Left renal cortex interstitium (tissue), 4 donors: ENCODE measurements at places on chromosomes 16 and 17. TPM values are rescaled to one million over a fixed set of nuclear protein-coding genes. Genes with fewer than 3 reads are reported as not detected.

The PYDC1 gene
- not detected for polyA plus RNA-seq

DNA sequence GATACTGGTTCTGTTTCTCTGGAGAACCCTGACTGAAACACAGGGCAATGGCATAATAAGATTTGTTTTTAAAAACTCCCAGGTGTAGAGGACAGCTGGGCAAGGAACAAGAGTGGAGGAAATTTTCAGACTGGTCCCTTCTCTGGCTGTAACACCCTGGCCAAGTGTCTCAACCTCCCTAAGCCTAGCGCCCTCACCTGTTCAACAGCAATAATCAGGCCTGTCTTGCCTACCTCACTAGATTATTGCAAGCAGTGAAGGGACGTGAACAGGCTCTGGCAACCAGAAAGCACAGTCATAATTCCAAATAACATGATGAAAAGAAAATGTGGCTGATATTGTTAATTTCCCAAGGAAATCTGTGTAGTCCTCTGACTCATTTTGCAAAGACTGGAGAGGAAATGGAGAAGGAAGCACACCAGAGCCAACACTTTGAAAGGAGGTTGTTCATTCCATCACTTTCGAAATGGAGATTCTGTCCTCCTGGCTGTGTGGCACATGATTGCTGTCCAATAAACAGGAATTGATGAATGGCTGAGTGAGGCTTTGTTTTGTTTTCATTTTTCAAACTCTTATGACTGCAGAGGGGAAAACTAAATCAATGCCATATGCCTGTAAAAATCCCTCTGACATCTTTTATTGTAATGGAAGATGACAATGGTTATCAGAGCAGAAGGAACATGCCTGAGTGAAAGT is 87.5 kb upstream of the HLF start:
- no peak for DNase-seq

- DNase-seq = no peak
These were observed 219.0 kb downstream of the UTP18 start for GRCh38 chr17:51479303-51479702.

DNA sequence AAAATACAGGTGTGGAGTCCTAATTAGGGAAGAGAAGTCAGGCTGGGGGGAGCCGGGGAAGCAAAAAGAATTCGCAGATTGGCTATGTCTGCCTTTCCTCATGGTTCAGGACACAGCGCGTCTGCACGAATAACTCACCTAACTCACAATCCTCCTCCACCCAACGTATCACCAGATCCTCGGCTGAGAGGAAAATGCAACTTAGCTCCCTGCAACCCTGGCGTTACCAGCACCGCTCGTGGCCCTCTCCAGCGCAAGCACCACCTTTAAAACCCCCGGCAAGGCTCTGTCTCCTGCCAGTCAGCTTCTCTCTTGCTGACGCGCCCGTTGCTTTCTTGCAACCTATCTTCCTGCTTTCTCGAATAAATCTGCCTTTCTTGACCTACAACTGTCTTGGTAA is 49.8 kb upstream of the METRNL start:
- DNase-seq = no peak

The RASL10B gene
- polyA plus RNA-seq = 14.0 TPM

- no peak for DNase-seq
These were observed 356.1 kb downstream of the CPPED1 start for GRCh38 chr16:12447556-12447955.

- no peak for DNase-seq
These were observed 30.0 kb downstream of the SF3B3 start for GRCh38 chr16:70553645-70554044.

- DNase-seq = no peak
These were observed 1.1 kb downstream of the IRX6 start for GRCh38 chr16:55325080-55325447.

GRCh38 chr16:89431158-89431584 is 59.2 kb downstream of the ANKRD11 start:
- DNase-seq = no peak

- DNase-seq = no peak
These were observed at the start of gene DYNC1LI2 for GRCh38 chr16:66751303-66751991. Gene DYNC1LI2, minus strand, starts transcription at chr16:66751609. Its CDS starts 18 bp downstream, at chr16:66751591.

The SSTR5 gene
- polyA plus RNA-seq = 0.33 TPM

- no peak for DNase-seq
These were observed 44.9 kb upstream of the RBFOX3 start for GRCh38 chr17:79655672-79656290.

The PRAC1 gene
- polyA plus RNA-seq = not detected

DNA sequence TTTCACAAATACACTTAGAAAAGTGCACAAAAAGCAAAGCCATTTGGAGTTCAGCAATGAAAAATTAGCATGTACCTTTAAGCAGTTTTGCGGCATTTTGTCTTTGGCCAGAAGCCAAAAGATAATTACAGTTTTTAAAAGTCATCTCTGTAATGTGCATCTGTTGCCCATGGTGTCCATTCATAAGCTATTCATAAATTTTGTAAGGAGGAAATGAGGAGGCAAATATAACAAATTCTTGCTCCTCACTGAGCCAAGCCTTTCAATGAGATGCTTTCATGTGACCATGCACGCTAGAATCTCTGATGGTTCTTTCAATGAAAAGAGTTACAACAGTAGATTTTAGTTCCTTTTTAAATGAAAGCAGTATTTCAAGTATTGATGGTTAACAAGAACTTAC is 247.1 kb upstream of the MON1B start:
- DNase-seq = no peak

- DNase-seq = no peak
These were observed 290.4 kb upstream of the DYNLRB2 start for GRCh38 chr16:80250381-80250780.

GRCh38 chr16:178668-179015 is 1.6 kb upstream of the HBQ1 start:
- no peak for DNase-seq

- DNase-seq = no peak
These were observed 484.5 kb downstream of the KCNJ2 start for GRCh38 chr17:70653850-70654249.
